ENCODE measurements at places on chromosomes 12 and 14. TPM values are rescaled to one million over a fixed set of nuclear protein-coding genes. Genes with fewer than 3 reads are reported as not detected.
A peak's percentile ranks its signal among the peaks of the same experiment; 100 is the strongest.

GRCh38 chr12:88401155-88401554 is 179.1 kb downstream of the KITLG start:
- no peak for DNase-seq

DNA sequence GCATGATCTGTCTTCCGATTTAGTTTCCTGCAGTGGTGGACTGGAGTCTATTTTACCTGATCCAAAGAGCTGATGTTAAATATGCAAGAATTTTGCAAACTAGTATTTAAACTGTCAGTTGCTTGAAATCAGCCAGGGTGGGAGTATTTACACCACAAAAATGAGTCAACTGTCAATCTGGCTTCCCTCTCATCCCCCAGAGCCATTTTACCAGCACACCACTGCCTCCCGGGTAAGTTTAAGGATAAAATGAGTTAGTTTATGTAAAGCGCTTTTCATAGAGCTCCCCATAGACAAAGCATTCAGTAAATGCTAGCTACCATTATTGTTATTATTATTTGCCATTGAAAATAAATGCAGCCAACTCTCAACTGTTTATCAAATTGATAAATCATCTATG is 106.3 kb upstream of the FRMD6 start:
- DNase-seq, result no peak

GUCY2C gene
- total RNA-seq, result 0.11 TPM

DNA sequence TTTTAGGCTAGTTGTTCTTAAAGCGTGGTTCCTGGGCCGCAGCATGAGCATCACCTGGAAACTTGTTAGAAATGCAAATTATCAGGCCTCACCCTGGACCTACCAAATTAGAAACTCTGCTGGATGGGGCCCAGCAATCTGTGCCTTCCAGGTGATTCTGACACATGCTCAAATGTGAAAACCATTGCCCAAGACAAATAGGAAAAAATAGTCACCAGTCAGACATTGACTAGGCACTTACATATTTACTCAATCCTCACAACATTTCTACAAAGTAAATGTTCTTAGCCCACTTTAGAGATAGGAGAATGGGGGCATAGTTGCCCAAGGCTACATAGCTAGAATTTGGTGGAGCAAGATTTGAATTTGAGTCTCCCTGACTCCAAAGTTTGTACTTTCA is 3.3 kb downstream of the CELA1 start:
- DNase-seq, result no peak

DNA sequence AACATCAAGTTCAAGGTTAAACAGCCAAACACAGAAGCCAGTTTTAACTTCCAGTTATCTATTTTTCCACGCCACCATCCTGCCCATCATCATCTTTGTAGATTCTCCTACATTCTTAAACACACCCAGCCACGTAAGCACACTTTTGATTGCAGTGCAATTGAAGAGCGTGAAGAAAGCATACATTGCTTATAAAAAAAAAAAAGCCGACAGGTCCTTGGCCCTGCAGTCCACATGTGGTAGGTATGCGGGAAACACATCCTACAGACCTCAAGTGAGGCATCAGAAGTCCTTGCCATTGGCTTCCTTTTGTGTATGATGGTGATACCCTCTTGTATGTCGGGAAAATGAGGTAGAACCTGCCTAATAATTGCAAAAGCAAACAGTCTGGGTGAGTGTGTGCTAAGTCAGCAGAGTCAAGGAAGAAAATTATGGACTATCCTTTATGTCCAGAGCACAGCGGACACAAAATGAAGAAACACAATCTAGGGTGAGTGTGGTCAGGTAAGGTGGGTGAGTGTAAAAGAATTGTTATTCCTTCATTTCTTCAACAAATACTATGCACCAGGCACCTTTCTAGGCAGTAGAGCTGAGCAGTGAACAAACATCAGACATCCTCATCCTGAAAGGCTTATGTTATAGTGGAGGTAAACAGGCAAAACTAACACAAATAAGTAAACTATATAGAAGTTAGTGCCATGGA is 51.5 kb downstream of the EID3 start:
- DNase-seq, result no peak

GRCh38 chr12:116916714-116917114 is 6.0 kb downstream of the FBXW8 start:
- DNase-seq, result no peak

GRCh38 chr12:1203735-1204019 is 212.7 kb downstream of the ERC1 start:
- no peak for DNase-seq

GRCh38 chr14:65072937-65073336 is 29.4 kb downstream of the MAX start:
- no peak for DNase-seq

EXD2 gene
- 16.5 TPM for total RNA-seq

- no peak for DNase-seq
Observed at GRCh38 chr12:28794211-28794610, 354.9 kb upstream of the FAR2 start.

DNA sequence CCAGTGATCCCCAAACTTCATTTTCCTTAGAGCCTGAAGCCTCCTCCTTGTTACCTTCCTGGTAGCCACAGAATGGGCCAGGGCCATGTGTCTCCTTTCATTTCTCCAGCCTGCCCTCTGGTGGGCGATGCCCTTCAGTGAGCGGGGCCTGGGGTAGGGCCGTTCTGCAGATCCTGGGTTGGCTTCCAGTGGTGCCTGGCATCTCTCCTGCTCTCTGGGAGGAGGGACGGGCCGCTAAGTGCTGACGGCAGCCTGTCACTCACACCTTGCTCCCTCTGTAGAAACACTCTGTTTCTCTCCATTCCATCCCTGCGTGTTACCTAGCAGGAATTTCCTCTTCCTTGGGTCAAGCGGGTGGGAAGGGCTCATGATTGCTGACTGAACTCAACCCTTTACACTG is 232.1 kb downstream of the CACNA1C start:
- DNase-seq, result peak; percentile 86

DNA sequence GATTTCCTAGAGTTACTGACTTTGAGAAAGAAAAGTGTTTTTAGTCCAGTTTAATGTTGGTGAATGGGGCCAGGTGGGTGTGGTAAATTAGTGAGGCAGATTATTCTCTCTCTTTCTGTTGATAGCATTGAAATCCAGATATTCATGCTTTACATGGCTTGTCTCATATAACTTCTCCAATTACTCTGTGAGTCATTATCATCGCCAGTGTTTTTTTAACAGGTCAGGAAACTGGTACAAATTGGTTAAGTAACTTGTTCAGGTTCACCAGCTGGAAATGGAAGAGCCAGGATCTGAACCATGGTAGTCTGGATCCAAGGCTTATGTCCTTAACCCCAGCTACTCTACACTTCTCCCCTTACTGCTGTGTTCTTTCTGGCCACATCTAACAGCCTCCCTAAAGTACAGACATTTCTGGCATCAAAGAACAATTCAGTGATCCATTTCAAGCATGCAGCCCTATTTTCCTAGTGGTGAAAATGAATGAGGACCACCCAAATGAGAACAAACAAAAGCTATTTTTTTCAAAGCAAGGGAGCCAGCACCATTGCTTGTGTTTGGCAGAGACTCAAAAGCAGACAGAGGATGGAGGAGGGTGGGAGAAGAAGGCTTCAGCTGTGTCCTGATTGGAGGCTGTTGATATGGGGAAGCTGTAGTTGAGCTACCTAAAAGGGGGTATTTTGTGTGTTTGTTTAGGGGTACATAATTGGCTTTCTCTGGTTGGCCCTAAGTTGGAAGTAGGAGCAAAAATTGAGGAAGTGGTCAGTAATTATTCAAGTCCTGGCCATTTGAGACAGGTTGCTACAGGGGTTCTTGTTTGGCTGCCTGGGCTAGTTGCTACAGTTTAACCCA is 1.7 kb downstream of the IRAK3 start:
- no peak for DNase-seq

ACRBP gene
- total RNA-seq, result 1.4 TPM

FGF6 gene
- total RNA-seq, result not detected

NKX2-8 gene
- total RNA-seq, result not detected

ALDH2 gene
- total RNA-seq, result 381 TPM

DNA sequence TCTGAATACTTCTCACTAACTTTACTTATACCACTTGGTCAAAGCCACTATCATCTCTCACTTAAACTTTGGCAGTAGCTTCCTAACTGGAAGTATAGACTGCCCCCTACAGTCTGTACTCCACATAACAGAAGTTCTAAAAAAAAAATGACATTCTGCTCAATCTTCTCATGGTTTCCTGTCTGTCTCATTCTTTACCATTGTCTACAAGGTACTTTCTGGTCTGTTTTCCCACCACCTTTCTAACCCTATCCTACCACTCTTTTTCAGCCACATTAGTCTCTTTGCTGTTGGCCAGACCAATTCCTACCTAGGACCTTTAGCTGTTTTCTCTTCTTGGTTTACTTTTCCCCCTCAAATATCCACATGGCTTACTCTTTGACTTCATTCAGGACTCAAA is 14.7 kb downstream of the CPSF6 start:
- DNase-seq, result no peak

KRT6A gene
- total RNA-seq, result not detected

LHX5 gene
- not detected for total RNA-seq

GRCh38 chr12:76583301-76583700 is 23.7 kb upstream of the OSBPL8 start:
- DNase-seq, result no peak

GRCh38 chr14:73254247-73255004 is 17.1 kb downstream of the PAPLN start:
- no peak for DNase-seq

SAMD15 gene
- total RNA-seq, result 0.08 TPM

DNA sequence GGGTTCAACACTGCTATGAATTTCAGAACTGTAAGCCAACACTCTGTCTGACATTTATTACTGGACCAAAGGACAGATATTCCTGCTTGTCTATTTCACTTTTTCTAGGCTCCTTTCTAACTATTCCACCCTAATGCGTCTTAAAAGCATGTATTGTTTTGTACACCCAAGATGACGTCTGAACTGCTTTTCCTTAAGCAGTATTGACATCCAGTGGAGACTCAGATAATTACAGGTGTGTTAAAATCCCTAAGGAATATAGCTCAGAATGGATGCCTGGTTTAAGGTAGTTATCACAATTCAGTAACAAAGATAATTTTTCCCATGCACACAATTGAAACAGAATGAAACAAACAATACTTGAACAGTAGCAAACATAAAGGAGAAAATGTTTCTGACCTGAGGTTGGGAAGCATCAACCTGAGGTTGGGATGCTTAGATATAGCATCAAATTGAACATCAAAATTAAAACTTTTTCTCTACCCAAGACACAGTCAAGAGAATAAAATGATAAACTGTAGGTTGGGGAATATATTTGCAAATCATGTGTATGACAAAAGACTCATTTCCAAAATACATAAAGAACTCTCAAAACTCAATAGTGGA is 93.7 kb upstream of the PTPRR start:
- DNase-seq, result no peak

DNA sequence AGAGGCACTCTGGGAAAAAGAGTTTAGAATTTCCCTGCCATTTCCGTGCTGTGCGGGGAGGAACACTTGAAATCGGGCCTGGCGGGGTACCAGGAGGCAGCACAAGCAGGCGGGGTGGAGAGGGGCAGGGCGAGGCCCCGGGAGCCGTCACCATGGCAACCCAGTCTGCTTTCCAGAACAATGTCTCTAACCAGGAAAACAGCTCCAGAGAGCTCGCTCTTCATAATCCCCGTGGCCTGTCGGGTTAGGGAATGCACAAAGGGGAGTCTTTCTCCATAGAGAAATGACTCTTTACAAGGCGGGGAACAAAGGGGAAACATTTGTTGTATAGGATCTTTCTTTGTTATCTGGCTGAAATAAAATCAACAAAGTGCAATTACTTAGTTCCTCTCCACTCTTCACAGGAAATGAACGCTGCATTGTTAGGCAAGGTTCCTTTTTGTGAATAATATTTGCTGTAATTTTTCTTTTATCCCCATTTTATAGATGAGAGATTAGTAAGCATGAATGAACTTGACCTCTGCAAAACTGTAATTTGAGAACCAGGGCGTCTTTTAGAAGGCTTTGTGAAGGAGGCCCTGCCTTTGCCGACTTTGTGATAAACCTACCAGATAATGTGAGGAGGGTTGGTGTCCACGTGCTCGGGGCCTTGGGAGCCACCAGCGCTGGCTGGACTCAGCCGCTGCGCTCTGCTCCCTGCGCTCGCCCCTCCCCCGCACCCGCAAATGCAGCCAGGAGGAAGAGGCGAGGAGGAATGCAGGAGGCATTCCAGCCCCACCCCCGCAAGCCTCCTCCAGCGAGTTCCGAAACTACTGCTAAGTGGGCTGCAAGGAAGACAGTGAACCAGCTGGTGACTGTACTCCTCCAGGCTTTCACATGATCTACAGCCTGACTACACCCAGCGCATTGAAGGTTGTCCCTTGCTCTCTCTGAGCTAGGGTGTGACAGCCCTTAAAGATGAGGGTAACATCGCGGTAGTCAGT is 105.2 kb upstream of the ATF7IP start:
- peak; percentile 91 for DNase-seq

Data from left ventricle myocardium inferior (tissue), 1 donor.